Hepatocyte (in vitro differentiated cells): ENCODE measurements at places on chromosomes 7 and 10. TPM values are rescaled to one million over a fixed set of nuclear protein-coding genes. Genes with fewer than 3 reads are reported as not detected.

DNA sequence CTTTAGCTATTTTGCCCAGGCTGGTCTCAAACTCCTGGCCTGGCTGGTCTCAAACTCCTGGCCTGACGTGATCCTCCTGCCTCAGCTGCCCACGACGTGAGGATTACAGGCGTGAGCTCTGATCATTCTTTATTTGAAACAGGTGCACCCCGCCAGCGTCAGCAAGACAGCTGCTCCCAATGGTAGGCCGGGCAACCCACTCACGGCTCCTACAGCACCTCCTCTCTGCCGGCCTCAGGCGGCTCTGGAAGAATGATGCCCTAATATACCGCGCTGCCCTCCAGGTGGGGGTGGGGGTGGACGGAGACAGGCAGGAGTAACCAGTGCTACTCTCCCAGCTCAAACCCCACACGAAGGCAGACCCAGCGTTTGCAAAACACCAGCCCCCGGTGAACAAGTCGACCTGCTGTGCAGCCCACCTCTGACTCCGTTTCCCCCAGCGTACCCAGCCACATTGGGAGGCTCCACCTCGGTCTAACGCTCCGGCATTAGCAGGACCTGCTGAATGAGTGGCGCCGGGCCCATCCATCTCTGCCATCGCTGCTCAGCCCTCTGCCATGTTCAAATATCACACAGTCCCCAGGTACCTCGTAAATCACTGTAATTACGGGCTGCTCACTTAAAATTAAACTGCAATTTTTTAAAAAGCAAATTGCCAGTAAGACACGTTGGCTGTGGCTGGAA, 148.6 kb downstream of the ELFN1 start:
- no peak for DNase-seq
- H3K4me1 ChIP-seq: no peaks in the 10 kb centered on the region
- H3K36me3 ChIP-seq: no peaks in the 10 kb centered on the region

DNA sequence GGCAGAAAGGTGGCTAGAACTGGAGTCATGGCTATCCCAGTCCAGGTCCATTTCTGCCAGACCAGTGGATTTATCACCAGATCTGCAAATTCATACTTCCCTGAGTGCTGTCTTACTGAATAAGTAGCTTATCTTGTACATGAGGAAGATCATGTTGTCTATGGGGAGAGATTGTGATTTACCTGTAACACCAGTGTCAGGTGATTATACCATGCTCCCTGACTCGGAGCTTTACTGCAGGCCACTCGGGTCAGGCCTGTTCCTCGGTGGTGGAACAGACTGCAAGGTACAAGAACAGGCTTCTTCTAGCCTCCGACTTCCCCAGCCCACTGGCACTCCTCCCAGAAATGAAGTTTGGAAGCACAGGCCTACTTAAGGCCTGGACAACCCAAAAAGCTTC, 42.6 kb upstream of the DLG5 start:
- H3K4me1 ChIP-seq: peaks cover 11% of the 10 kb centered on the region
- no peak overlapping the region for H3K4me3 ChIP-seq
- no peak for DNase-seq
- no peaks in the 10 kb centered on the region for H3K27me3 ChIP-seq

GRCh38 chr7:106763717-106764116, 101.4 kb upstream of the PIK3CG start:
- no peaks in the 10 kb centered on the region for H3K4me1 ChIP-seq
- H3K27me3 ChIP-seq: no peaks in the 10 kb centered on the region
- H3K36me3 ChIP-seq: no peaks in the 10 kb centered on the region
- no peak overlapping the region for H3K27ac ChIP-seq

GRCh38 chr7:129522088-129522970, 20.0 kb downstream of the SMKR1 start:
- no peak overlapping the region for H3K4me3 ChIP-seq
- DNase-seq: peak; percentile 23
- H3K36me3 ChIP-seq: no peaks in the 10 kb centered on the region
- peaks cover 15% of the 10 kb centered on the region for H3K27me3 ChIP-seq

DNA sequence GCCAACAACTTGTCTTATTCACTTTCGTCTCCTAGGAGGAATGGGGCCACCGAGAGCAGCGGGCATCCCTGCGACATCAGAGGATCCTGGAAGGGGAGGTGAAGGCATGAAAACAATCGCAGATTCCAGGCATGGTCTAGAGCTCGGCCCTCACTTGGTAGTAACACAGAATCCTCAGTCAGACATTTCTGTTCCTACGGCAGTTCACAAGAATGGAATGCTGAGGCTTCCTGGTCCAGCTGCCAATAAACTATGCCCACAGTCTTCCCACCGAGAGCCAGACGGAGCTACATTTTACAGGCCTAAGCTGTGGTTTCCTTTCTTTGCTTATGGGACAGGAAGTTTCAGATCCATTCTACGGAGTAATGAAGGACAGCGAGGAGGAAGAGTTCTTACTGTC, 75.8 kb downstream of the OR13A1 start:
- H3K27me3 ChIP-seq: no peaks in the 10 kb centered on the region
- no peak overlapping the region for H3K4me3 ChIP-seq
- H3K27ac ChIP-seq: no peak overlapping the region
- H3K36me3 ChIP-seq: no peaks in the 10 kb centered on the region
- no peak for DNase-seq
- no peaks in the 10 kb centered on the region for H3K4me1 ChIP-seq

GRCh38 chr10:36351159-36351558, 709.1 kb upstream of the FZD8 start:
- H3K36me3 ChIP-seq: no peaks in the 10 kb centered on the region
- H3K4me3 ChIP-seq: no peak overlapping the region
- H3K27ac ChIP-seq: no peak overlapping the region
- DNase-seq: no peak

GRCh38 chr10:69359148-69359547, 57.6 kb downstream of the TACR2 start:
- H3K4me1 ChIP-seq: peaks cover 22% of the 10 kb centered on the region
- no peaks in the 10 kb centered on the region for H3K36me3 ChIP-seq
- H3K27me3 ChIP-seq: no peaks in the 10 kb centered on the region
- no peak overlapping the region for H3K27ac ChIP-seq
- H3K4me3 ChIP-seq: no peak overlapping the region

DNA sequence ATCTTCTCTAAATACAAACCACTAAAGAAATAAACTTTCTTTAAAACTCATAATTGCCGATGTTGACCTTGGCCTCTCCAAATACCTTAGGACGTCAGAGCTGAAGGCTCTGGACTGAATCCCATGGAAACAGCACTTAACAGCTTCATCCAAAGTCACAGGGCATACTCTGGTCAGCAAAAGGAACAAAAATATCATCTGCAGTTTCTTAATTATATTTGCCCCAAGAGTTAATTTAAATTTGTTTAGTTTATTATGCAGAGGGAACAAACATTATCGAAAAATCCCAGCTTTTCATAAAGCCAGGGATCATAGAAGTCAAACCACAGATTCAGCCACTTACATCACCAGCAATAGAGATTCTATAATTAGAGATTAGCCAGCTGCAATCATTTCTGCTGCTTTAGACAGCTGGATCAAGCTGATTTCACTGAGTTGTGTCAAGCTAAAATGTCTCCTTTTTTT, 20.5 kb upstream of the FAM13C start:
- H3K27me3 ChIP-seq: no peaks in the 10 kb centered on the region
- no peak overlapping the region for H3K4me3 ChIP-seq
- no peak for DNase-seq
- no peaks in the 10 kb centered on the region for H3K36me3 ChIP-seq
- peak overlapping the region; percentile 14 for H3K27ac ChIP-seq
- no peaks in the 10 kb centered on the region for H3K4me1 ChIP-seq

Gene FANK1
- 0.88 and 6.0 TPM in 2 replicates for total RNA-seq

Gene H2BK1
- not detected in 2 replicates for total RNA-seq

Gene VWDE
- 0.68 and 2.1 TPM in 2 replicates for total RNA-seq

Gene SEC61A2
- total RNA-seq: 11.1 and 13.7 TPM in 2 replicates

Gene EZH2
- total RNA-seq: 10.7 and 12.2 TPM in 2 replicates
